ENCODE measurements at places on chromosomes 7 and 10. TPM values are rescaled to one million over a fixed set of nuclear protein-coding genes. Genes with fewer than 3 reads are reported as not detected.
A peak's percentile ranks its signal among the peaks of the same experiment; 100 is the strongest.

DNA sequence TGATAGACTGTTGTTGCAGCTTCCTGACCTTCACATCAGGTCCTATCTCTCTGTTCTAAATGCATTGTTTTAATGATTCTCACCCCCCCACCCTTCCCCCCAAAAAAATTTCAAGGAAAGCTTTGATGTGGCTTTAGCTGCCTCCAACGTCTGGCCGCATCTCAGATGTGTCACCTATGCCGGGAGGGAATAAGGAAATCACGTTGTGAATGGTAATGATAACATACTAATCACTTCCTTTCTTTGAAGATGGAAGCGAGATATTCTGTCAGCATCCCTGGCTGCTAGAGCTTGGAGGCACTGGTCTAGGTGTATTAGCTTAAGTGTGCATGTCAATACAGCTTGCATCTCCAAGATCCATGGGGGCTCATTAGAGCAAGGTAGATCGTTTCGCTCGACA is 89.6 kb downstream of the VTI1A start:
- H3K4me3 ChIP-seq, result no peak overlapping the region
- no peaks in the 10 kb centered on the region for H3K27me3 ChIP-seq
- DNase-seq, result no peak
- peaks cover 14% of the 10 kb centered on the region for H3K4me1 ChIP-seq
- no peaks in the 10 kb centered on the region for H3K36me3 ChIP-seq

- H3K27ac ChIP-seq, result no peak overlapping the region
- H3K36me3 ChIP-seq, result no peaks in the 10 kb centered on the region
- DNase-seq, result no peak
- peaks cover 8% of the 10 kb centered on the region for H3K4me1 ChIP-seq
- H3K4me3 ChIP-seq, result no peak overlapping the region
- H3K27me3 ChIP-seq, result no peaks in the 10 kb centered on the region
Observed at GRCh38 chr7:98396768-98397167, 4.1 kb downstream of the BAIAP2L1 start.

The ARMC10 gene
- total RNA-seq, result 33.9 TPM

GRCh38 chr10:46264737-46265368 is 21.9 kb upstream of the ANTXRL start:
- no peak overlapping the region for H3K4me3 ChIP-seq
- DNase-seq, result no peak
- no peaks in the 10 kb centered on the region for H3K27me3 ChIP-seq
- no peak overlapping the region for H3K27ac ChIP-seq
- no peaks in the 10 kb centered on the region for H3K36me3 ChIP-seq
- H3K4me1 ChIP-seq, result peaks cover 9% of the 10 kb centered on the region

The KCND2 gene
- 0.49 TPM for total RNA-seq

- no peaks in the 10 kb centered on the region for H3K27me3 ChIP-seq
- peak; percentile 76 for DNase-seq
- H3K27ac ChIP-seq, result no peak overlapping the region
- no peaks in the 10 kb centered on the region for H3K36me3 ChIP-seq
- no peak overlapping the region for H3K4me3 ChIP-seq
- H3K4me1 ChIP-seq, result no peaks in the 10 kb centered on the region
Observed at GRCh38 chr7:155653803-155654202, 9.3 kb downstream of the RBM33 start.

The GIMAP2 gene
- total RNA-seq, result not detected

DNA sequence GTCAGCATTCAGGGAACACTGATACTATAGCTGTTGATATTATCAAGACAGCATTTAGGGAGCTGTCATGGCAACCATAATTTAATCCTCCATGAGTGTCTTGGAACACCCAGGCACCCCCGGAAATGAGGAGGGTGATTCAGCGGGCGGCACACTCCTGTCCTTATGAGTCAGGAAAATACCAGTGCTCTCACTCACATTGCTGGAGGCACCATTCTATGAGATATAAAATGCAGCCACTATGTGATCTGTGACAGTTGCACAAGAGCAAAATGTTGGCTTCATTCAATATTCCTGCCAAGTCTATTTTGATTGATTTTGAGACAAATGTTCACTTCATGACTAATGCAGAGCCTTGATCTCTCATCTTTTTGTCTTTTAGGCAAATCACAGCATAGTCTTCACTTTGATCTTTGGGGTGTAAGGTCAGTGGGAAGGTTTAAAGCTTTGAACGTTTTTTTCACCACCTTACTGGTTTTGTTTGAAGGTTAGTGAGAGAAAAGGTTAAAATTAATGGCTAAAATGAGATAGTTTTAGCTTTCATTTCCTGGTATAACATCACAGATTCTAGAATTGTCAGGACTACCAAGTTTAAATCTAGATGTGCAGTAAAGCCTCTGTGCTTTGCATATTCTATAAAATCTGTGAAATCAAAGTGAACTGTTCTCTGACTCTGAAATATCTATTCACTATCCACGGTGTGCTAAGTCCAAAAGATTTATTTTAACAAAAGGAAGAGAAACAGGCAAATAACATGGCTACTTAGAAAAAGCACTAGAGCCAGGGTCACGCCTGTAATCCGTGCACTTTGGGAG is 12.4 kb upstream of the ARHGAP12 start:
- H3K4me1 ChIP-seq, result no peaks in the 10 kb centered on the region
- DNase-seq, result no peak
- H3K36me3 ChIP-seq, result no peaks in the 10 kb centered on the region
- no peaks in the 10 kb centered on the region for H3K27me3 ChIP-seq
- no peak overlapping the region for H3K4me3 ChIP-seq
- H3K27ac ChIP-seq, result no peak overlapping the region

DNA sequence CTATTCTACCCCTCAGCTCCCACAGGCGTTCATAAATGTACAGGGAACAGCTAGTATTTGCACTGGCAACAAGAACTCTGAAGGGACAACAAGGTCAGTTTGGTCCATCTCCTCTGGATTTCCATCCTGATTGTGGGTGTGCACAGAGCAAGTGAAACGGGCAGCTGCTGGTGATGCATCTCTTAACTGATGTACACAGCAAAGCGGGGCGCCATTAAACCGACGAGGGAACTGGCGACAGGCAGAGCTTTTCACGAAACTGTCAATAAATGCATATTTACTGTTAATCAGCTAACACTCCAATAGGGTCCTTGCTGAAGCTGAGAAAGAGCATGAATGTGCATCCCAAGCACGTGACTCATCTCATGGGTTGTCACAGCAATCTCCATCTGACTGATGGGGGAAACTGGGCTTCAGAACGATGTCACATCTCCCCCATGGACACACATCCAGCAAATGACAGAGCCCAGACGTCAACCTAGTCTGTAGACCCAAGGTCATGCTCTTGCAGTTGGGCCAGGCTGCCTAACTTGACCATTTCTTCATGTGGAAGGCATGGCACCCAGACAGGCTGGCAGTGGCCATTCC is 54.2 kb downstream of the FAM53B start:
- H3K4me1 ChIP-seq, result peaks cover 55% of the 10 kb centered on the region
- H3K4me3 ChIP-seq, result no peak overlapping the region
- DNase-seq, result no peak
- no peaks in the 10 kb centered on the region for H3K27me3 ChIP-seq
- H3K27ac ChIP-seq, result no peak overlapping the region
- H3K36me3 ChIP-seq, result no peaks in the 10 kb centered on the region

- no peaks in the 10 kb centered on the region for H3K27me3 ChIP-seq
- peaks cover 3% of the 10 kb centered on the region for H3K4me1 ChIP-seq
- H3K4me3 ChIP-seq, result no peak overlapping the region
Observed at GRCh38 chr7:138004936-138005335, 3.0 kb upstream of the CREB3L2 start.

DNA sequence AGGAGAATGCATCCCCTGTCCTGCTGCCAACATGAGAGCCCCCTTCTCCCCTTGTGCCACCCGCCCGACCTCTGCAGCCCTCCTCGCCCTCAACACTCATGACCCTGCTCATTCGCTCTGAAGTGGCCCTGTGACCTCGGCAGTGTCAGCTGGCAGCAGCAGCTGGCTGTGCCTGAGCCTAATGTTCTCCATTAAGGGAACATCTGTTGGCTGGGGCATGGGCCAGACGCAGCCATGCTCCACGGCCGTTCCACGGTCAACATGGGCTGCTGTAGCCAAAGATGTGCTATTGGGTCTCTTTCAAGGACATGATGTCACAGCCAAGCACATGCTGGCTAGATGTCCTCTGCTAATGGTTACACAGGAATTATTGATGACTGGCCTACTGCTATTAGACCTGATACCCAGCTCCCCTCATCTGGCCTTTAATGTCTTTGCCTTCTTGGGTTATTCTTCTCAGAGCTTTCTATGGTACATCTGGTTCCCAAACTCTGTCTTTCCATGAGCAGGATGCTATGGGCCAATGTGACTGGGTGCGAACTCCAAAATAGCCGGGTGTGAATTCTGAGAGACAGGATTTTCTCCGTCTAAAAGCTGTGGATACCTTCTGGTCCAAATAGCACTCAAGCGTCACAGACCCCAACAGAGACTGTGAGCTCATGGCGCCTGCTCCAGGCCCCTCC is 22.4 kb downstream of the ADCYAP1R1 start:
- no peak for DNase-seq
- no peak overlapping the region for H3K4me3 ChIP-seq
- no peaks in the 10 kb centered on the region for H3K4me1 ChIP-seq
- H3K27ac ChIP-seq, result no peak overlapping the region
- no peaks in the 10 kb centered on the region for H3K27me3 ChIP-seq
- no peaks in the 10 kb centered on the region for H3K36me3 ChIP-seq

- H3K4me3 ChIP-seq, result peak overlapping the region; percentile 43
- no peak overlapping the region for H3K27ac ChIP-seq
- peak; percentile 21 for DNase-seq
- no peaks in the 10 kb centered on the region for H3K36me3 ChIP-seq
- peaks cover 19% of the 10 kb centered on the region for H3K4me1 ChIP-seq
Observed at GRCh38 chr7:141071260-141071854, 2.5 kb upstream of the TMEM178B start.

DNA sequence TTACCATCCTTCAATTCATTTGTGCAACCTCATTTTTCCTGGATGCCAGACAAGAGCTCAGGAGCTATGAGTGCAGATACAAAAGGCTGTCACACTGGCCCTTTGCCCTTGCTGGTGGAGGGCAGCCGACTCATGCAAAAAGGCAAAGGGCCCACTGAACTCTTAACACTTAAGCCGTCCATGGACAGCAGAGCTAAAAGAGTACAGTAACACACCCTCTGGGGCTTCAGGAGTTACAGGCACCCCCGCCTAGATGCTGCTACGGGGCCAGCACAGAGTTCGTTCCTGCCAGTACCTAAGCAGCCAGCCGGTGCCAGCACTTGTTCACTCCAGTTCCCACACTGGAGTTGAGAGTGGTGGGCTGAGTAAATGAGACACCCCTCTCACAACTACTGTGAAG is 69.9 kb upstream of the MRLN start:
- no peaks in the 10 kb centered on the region for H3K27me3 ChIP-seq
- no peak overlapping the region for H3K4me3 ChIP-seq
- H3K27ac ChIP-seq, result no peak overlapping the region
- no peak for DNase-seq
- H3K4me1 ChIP-seq, result peaks cover 6% of the 10 kb centered on the region

DNA sequence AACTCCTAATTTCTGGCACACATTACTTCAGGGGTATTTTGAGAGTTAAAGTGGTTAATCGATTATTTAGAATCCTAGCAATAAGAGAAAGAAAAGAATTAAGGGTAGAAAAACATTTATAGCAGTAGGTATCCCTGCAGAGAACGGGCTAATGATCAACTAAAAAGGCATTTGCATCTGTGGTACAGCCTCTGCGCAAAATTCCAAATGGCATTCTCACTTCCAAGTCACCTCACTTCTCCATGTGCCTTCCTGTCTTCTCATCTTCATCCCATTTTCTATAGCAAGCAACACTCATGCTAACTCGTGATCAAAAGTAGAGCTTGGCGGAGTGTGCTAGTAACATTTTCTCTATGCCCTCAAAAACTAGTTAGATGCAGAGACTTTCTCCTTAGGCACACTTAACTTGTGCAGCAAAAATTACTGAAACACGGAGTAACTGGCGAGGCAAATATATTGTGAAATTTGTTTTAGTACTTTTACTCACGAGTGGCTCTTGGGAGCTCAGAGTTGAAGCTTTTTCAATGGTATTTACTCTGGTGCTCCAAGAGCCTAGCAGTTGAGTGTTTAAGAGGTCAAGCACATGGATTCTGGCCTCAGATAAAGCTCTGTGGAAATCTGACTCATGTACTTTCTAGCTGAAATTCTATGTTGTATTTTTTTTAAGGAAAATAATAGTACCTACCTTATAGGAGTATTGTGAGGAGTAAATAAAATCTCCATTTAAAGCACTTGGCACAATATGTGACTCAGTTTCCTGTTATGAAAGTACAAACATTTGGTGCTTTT is 65.1 kb downstream of the MET start:
- H3K4me1 ChIP-seq, result no peaks in the 10 kb centered on the region
- H3K36me3 ChIP-seq, result no peaks in the 10 kb centered on the region
- H3K4me3 ChIP-seq, result no peak overlapping the region
- no peak overlapping the region for H3K27ac ChIP-seq

The ACHE gene
- 25.6 TPM for total RNA-seq

The MCM10 gene
- 4.8 TPM for total RNA-seq

DNA sequence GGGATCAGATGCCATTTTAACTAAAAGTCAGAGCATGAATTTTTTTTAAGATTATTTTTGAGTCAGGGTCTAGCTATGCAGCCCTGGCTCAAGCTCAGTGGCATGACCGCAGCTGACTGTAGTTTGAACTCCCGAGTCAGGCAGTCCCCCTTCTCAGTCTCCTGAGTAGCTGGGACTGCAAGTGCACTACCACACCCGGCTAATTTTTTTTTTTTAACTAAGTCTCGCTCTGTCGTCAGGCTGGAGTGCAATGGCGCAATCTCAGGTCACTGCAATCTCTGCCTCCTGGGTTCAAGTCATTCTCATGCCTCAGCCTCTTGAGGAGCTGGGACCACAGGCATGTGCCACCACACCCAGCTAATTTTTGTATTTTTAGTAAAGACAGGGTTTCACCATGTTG is 7.8 kb downstream of the TAS2R41 start:
- no peak overlapping the region for H3K27ac ChIP-seq
- H3K36me3 ChIP-seq, result no peaks in the 10 kb centered on the region
- no peak overlapping the region for H3K4me3 ChIP-seq
- peak; percentile 35 for DNase-seq
- no peaks in the 10 kb centered on the region for H3K4me1 ChIP-seq

DNA sequence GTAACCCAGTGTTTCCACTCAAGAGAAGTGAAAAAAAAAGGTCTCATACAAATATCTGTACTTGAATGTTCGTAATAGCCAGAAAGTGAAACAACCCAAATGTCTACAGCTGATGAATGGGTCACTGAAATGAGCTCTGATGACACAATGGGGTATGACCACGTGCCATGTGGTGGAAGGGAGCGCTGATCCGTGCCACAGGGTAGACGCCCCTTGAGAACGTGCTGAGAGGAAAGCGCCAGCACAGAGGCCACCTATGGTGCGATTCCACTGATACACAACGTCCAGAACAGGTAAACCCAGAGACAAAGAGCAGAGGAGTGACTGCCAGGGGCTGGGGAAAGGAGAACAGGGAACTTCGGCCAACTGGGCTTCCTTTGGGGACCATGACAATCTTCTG is 50.3 kb downstream of the MAD1L1 start:
- no peaks in the 10 kb centered on the region for H3K27me3 ChIP-seq
- H3K4me3 ChIP-seq, result no peak overlapping the region
- no peak overlapping the region for H3K27ac ChIP-seq
- H3K36me3 ChIP-seq, result no peaks in the 10 kb centered on the region
- H3K4me1 ChIP-seq, result peaks cover 12% of the 10 kb centered on the region

The SEMA3C gene
- total RNA-seq, result 36.2 TPM
